ENCODE measurements at places on chromosomes 6 and 20. TPM values are rescaled to one million over a fixed set of nuclear protein-coding genes. Genes with fewer than 3 reads are reported as not detected.

KIF25 gene
- not detected for total RNA-seq

GRM1 gene
- 0.08 TPM for total RNA-seq

SYCP2 gene
- total RNA-seq: 0.92 TPM

OR2J3 gene
- not detected for total RNA-seq

FABP7 gene
- total RNA-seq: not detected

TMEM200A gene
- total RNA-seq: not detected

ACSS1 gene
- total RNA-seq: 11.8 TPM

MEI4 gene
- total RNA-seq: not detected

SLC17A2 gene
- total RNA-seq: not detected

MAPK13 gene
- 1.1 TPM for total RNA-seq

FAM83C gene
- not detected for total RNA-seq

PTCRA gene
- not detected for total RNA-seq

CD24 gene
- 281 TPM for total RNA-seq

FAXC gene
- total RNA-seq: 6.5 TPM

Data from A549 treated with CpdA at 1 μM for 4 hours (cell line).